ENCODE measurements at places on chromosomes 6 and 20. TPM values are rescaled to one million over a fixed set of nuclear protein-coding genes. Genes with fewer than 3 reads are reported as not detected.

Gene BRPF3
- 32.6 TPM for total RNA-seq

Gene ARMC2
- total RNA-seq: 0.78 TPM

DNA sequence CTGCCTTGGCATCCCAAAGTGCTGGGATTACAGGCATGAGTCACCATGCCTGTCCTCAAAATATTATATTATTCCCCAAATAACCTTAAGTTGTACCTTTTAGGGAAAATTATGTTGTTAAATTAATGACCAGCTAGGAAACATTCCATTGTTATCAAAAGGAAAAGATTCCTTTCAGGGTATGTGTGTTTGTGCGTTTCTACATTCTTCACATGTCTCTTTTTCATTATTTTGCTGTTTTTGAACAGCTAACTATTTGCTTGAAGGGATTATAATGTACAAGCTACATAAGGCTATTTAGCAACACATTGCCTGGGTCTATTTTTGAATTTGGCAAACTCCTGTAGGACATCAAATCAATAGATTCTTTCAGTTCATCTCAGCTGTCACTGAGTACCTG, 57.1 kb downstream of the GJA1 start:
- DNase-seq: no peak

DNA sequence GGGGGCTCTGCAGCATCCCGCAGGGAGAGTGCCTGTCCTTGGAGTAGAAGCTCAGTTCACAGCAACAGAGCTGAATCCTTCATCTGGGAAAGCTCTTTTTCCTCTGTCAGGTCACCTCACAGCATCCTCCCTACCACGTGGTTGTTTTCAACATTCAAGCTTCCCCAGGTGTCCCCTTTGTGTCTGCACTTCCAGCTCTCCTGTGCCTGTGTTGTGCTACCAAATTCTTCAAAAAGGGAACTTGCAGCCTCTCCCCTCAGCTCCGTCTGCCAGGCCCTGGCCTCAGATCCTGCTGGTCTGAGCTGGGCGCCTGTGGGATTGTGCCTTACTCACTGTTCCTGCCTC, 108.4 kb downstream of the FOXF2 start:
- no peak for DNase-seq

- no peak for DNase-seq
Measured at GRCh38 chr20:58010666-58011065, 217.8 kb downstream of the ANKRD60 start.

GRCh38 chr6:70739534-70739933, 71.9 kb downstream of the SMAP1 start:
- no peak for DNase-seq

DNA sequence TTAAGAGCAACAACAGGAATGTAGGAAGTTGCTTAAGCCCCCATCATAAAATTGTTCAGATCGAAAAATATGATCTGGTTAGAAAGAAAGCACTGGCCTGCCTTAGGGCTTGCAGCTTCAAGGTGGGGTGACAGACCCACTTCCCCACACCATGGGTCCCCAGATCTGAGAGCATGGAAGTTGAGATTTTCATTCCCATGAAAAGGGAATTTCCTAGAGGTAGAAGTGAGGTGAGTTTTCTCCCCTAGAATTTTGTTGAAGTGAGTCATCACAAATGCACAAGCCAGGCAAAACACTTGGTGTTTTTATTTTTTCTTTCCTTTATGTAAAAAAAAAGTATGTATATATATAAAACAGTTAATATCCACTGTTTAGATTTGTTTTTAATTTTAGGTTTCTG, 213.6 kb upstream of the SUPT3H start:
- DNase-seq: no peak

- no peak for DNase-seq
Measured at GRCh38 chr6:11185204-11185842, 47.1 kb downstream of the NEDD9 start.

GRCh38 chr20:46811224-46812084, 83.2 kb upstream of the EYA2 start:
- DNase-seq: no peak

- no peak for DNase-seq
Measured at GRCh38 chr20:8851446-8851845, 217.4 kb upstream of the PLCB4 start.

GRCh38 chr6:161137839-161138542, 135.9 kb downstream of the AGPAT4 start:
- DNase-seq: no peak

- no peak for DNase-seq
Measured at GRCh38 chr6:37913210-37913609, 93.7 kb downstream of the ZFAND3 start.

DNA sequence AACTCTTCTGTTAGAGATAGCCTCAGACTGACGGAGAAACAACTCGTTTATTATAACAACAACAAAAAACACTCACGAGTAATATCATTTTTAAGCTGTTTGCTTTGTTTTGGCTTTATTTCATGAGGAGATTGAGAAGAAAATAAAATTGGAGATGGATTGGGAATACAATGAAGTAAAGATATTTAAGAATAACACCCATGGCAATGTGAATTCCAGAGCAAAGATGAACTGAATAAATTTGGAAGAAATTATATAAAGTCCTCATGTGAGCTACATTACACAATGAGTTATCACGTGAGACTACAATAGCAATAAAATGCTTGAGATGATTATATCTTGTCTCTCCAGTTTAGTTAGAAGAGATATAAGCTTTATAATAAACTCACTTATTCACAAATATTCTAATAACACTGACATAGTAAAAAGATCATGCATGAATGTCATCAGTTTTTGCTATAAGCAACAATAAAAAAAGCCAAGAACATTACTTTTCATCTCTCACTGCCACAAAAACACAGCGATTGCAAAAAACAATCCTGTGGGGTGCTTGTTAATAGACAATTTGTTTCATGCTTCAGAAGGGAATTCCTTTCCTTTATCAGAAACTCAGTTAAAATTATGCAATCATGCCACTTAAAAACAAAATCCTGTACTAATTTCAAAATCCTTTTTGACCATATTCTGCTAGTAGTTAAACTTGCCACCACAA, 696.7 kb upstream of the MARCKS start:
- DNase-seq: no peak

Measured in HT-29 (cell line).